Occipital lobe (tissue), 3 donors: ENCODE measurements at places on chromosomes 3 and 15. TPM values are rescaled to one million over a fixed set of nuclear protein-coding genes. Genes with fewer than 3 reads are reported as not detected.

The DTWD1 gene
- total RNA-seq, result 42.3 TPM

The HCLS1 gene
- total RNA-seq, result 1.9 TPM

The SERPINI1 gene
- 123 TPM for total RNA-seq

The LTF gene
- total RNA-seq, result 3.6 TPM

The RBPMS2 gene
- not detected for total RNA-seq

The SERPINI2 gene
- 2.0 TPM for total RNA-seq

The PAQR5 gene
- 1.1 TPM for total RNA-seq

The PLA2G4E gene
- not detected for total RNA-seq

The SHC4 gene
- total RNA-seq, result 5.5 TPM

The EIF4E3 gene
- 20.9 TPM for total RNA-seq

- DNase-seq, result no peak
These were observed 85.1 kb downstream of the CCK start for GRCh38 chr3:42180901-42181300.

DNA sequence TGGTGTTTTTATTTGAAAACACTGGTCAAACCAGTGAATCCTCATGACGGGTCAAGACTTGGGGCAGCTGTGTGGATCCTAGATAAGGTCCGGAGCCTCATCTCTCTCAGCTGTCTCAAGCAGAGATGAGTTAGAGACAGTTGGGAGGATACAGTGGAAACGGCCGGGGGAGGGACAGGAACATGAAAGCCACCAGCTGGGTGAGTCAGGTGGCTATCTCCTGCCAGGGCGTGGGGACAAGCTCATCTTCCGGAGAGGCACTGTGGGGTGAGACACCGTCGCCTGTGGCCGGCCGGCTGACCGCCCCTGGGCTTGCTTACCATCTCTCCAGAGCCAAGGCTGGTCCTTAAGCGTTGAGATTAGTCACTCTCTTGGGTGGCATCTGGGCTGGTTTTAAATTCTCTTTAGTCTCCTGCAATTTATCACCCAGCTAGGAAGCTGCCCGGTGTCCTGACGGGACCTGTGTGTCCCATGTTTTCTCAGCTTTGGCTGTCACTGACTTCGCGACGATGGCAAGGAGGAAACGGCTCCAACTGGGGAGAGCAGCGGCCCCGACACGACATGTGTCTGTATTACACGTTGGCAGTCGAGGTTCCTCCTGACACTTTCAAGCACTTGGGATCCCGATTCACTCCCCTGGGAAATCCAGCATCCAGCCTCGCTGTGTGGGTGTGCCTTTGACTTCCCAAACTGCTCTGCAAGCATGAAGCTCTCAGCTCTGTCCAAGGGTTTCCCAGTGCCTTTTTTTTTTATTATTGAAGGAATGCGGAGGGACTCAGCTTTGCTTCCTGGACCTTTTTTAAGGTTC, 7.5 kb downstream of the ST8SIA2 start:
- no peak for DNase-seq

GRCh38 chr3:135034891-135035440, 239.9 kb downstream of the EPHB1 start:
- DNase-seq, result no peak

GRCh38 chr3:31242026-31242960, 290.4 kb upstream of the STT3B start:
- no peak for DNase-seq

GRCh38 chr3:56677286-56677685, 5.8 kb downstream of the TASOR start:
- DNase-seq, result no peak

DNA sequence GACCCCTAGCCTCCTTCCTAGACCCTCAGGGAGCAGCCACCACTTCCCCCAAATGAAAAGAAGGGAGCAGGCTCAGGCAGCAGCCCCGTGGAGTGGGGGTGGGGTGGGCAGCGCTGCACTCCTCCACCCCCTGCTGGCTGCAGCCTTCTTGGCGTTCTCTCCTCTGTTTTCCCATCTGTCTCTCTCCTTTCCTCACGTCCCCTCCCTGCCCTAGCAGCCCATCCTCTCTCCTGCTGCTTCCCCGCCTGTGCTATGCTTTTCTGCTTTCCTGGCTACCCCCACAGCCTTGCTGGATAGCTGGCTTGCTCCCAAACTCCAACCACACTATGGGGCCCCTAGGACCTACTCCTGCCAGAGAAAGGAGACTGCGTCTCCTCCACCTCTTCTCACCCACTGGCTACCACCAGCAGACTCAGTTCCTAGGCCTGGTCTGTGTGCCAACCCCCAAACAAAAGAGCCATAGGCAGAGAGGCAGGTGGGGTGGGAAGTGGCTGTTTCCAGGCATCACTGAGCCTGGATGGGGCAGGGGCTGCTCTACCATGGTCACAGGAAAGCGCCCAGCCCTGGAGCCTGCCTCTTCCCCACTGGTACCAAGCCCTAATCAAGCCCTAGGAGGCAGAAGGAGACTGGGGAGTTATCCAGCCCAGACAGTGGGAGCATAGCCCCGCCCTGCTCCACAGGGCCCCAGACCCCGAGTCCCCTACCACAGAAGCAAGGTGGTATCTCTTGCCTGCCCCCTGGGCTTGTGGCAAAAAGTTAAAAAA, 3.4 kb upstream of the DISP2 start:
- DNase-seq, result peak; percentile 41

GRCh38 chr3:132660052-132660810, at the start of gene UBA5:
Gene UBA5, plus strand, starts transcription at chr3:132660329. Its CDS starts 209 bp downstream, at chr3:132660538.
- DNase-seq, result peak; percentile 77

- no peak for DNase-seq
These were observed 69.1 kb downstream of the SEC22A start for GRCh38 chr3:123270818-123271217.

DNA sequence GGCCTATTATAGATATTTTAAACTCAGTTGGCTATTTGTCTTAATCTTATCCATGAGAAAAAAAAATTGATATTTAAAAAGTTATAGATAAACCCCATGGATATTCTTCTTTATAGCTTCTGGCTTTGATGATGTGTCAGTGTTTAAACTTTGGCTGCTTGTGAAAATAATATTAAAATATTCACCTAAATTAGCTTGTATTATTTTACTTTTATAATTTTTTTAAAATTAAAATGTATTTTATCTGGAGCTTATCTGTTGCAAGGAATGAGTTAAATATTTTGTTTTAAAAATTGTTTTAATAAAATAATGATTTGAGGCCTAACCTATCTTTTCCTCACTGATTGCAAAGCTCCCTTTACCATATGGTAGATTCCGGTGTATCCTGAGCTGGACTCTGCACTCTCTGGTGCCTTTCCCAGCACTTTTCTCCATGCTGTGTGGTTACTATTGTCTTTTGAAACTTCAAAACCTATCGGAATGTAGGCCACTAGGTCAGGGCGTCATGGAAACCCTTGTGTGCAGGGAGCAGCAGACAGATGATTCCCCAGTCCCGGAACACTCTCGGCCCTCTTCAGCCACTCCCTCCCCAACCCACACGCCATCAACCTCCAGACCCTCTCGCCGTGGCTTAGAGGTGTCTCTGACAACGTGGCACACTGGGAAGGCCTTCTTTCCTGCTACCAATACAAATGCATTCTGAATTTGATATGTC, 252.3 kb upstream of the ATP10A start:
- no peak for DNase-seq

GRCh38 chr3:69972672-69973071, 26.9 kb upstream of the SAMMSON start:
- DNase-seq, result no peak
